ENCODE measurements at places on chromosomes 12 and 14.

DNA sequence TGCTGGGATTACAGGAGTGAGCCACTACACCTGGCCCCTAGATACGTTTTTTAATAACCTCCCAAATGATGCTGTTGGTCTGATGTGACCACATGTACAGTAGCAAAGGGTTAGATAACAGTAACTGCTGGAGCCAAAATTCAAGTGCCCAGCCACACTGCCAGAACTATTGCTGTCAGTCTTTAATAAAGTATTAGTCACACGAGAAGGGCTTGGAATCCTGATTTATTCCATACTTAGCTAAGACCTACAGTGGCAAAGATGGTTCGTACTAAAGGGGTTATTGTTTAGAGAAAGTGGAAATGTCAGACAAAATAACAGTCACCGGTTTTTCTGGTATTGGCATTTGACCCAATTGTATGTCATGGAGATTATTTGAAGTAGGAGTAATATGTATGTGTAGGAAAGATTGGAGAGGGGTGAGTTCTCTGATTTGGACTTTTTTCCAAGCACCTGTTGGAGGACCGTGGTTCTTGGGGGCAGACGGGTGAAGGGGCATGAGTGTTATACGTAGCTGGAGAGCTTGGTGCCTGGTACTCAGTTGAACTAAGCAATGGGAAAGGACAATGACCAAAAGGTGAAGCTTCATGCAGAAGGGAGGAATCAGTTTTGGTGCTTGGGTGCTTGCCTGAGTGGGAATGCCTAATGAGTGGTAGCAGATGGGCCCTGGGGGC is 9.7 kb downstream of the TUBA1C start:
- no peak for DNase-seq
- H3K4me3 ChIP-seq = no peak overlapping the region
- peaks cover 41% of the 10 kb centered on the region for H3K36me3 ChIP-seq
- no peaks in the 10 kb centered on the region for H3K4me1 ChIP-seq

DNA sequence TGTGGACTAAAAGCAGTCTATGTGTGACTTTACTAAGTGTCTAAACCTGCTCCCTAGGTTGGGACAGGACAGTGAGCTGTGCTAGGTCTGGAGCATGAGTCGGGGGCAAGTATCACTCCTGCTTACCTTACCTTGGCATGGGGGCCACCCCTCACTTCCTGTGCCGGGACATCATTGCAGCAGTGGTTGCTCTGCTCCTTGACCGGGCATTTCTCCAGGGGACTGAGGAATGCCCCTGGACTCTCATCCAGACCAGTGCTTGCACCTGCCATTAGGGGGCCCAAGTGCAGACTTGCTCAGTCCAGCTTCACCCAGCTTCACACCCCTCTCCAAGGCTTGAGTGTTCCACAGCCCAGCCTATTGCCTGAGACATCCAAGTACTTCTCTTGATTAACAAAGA is 84.7 kb upstream of the NELL2 start:
- no peaks in the 10 kb centered on the region for H3K4me1 ChIP-seq
- no peaks in the 10 kb centered on the region for H3K27me3 ChIP-seq
- H3K36me3 ChIP-seq = no peaks in the 10 kb centered on the region
- H3K27ac ChIP-seq = no peak overlapping the region
- H3K4me3 ChIP-seq = no peak overlapping the region
- DNase-seq = no peak

- H3K27me3 ChIP-seq = no peaks in the 10 kb centered on the region
- no peak for DNase-seq
- H3K4me3 ChIP-seq = no peak overlapping the region
- peaks cover 31% of the 10 kb centered on the region for H3K4me1 ChIP-seq
These were observed 34.1 kb downstream of the CHST11 start for GRCh38 chr12:104490850-104491249.

DNA sequence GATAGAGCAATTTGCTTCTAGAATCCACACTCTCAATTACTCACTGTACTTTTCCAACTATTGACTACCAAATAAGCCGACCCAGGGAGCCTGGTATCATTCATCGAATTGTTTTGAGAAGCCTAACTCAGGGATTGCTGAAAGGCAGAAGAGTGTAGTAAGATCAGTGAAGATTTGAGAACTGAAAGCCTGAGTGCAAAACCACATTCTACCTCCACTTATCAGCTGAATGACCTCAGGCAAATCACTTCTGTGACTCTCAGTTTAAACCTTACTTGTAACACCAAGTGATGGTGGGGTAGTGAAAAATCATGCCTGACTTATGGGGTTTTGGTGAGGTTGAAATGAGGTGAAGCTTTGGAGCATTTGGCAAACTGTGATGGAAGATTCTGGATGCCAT is 126.1 kb upstream of the MAX start:
- no peak overlapping the region for H3K4me3 ChIP-seq
- no peaks in the 10 kb centered on the region for H3K36me3 ChIP-seq
- H3K4me1 ChIP-seq = peaks cover 56% of the 10 kb centered on the region
- no peak for DNase-seq

DNA sequence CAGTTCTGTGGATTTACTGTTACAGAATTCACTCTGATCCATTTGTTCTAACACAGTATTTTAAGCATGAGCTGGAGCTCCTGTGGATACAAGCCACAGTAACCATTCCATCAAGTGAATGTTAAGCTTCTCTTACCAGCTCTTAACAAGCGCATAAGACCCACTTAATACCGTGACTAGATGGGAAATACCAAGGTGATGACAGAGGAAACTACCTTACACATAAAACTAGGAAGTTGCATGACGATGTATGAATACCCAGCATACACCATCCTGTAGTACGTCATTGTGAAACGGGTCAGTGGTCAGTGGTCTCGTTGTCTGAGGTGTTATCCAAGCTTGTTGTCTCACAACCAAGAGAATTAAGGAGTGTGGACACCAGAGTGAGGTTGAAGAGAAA is 2.0 kb upstream of the GALC start:
- no peaks in the 10 kb centered on the region for H3K36me3 ChIP-seq
- no peak for DNase-seq
- peak overlapping the region; percentile 58 for H3K27ac ChIP-seq
- no peaks in the 10 kb centered on the region for H3K27me3 ChIP-seq

GRCh38 chr14:77421201-77421600 is 2.1 kb downstream of the NOXRED1 start:
- H3K4me3 ChIP-seq = no peak overlapping the region
- H3K27ac ChIP-seq = no peak overlapping the region
- H3K4me1 ChIP-seq = no peaks in the 10 kb centered on the region
- DNase-seq = no peak

DNA sequence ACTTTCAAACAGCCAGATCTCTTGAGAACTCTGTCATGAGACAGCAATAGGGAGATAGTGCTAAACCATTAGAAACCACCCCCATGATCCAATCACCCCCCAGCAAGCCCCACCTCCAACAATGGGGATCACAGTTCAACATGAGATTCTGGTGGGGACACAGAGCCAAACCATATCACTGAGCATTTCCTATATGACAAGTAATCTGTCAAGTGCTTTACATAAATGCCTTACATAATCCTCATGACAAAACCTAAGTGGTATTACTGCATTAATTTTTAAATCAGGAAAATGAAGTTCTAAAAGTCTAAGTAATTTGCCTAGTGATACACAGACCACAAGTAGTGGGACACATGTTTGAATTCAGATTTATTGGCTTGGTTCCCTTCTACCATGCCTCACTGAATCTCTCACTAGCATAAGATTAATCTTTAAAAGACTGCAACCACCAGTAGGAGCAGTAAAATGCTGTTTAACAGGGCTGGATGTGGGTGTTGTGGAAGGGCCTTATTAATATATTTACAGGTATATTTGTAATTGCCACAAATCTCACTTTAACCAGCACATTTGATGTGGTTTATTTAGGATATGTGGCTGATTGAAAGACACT is 323.1 kb upstream of the FBXO33 start:
- H3K36me3 ChIP-seq = no peaks in the 10 kb centered on the region
- no peaks in the 10 kb centered on the region for H3K27me3 ChIP-seq
- no peaks in the 10 kb centered on the region for H3K4me1 ChIP-seq
- H3K4me3 ChIP-seq = no peak overlapping the region

- H3K27ac ChIP-seq = no peak overlapping the region
- H3K36me3 ChIP-seq = peaks cover 22% of the 10 kb centered on the region
- H3K4me1 ChIP-seq = no peaks in the 10 kb centered on the region
- DNase-seq = no peak
- H3K4me3 ChIP-seq = no peak overlapping the region
- no peaks in the 10 kb centered on the region for H3K27me3 ChIP-seq
These were observed 53.9 kb downstream of the ZC3H14 start for GRCh38 chr14:88616697-88617096.

DNA sequence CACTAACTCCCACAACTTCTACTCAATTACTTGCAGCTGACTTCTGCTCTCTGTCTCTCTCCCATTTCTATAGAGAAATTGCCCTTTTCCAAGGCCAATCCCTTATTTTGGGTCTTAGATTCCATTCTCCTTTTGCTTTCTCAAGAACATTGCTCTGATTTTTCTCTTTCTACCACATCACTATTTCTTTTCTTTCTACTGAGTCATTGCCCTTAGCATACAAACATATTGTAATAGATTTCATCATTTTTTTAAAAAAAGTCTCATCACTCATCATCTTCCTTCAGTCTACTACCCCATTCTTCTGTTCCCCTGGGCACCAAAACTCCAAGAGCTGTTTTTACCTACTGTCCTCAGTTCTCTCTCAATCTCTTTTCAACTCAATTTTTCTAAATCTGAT is 4.4 kb upstream of the KCNA1 start:
- H3K36me3 ChIP-seq = no peaks in the 10 kb centered on the region
- no peak for DNase-seq
- H3K4me3 ChIP-seq = no peak overlapping the region
- peaks cover 11% of the 10 kb centered on the region for H3K4me1 ChIP-seq
- H3K27me3 ChIP-seq = peaks cover 3% of the 10 kb centered on the region
- no peak overlapping the region for H3K27ac ChIP-seq

- peaks cover 26% of the 10 kb centered on the region for H3K4me1 ChIP-seq
- H3K4me3 ChIP-seq = no peak overlapping the region
- H3K27ac ChIP-seq = peak overlapping the region; percentile 15
- peaks cover 80% of the 10 kb centered on the region for H3K36me3 ChIP-seq
- no peaks in the 10 kb centered on the region for H3K27me3 ChIP-seq
- DNase-seq = no peak
These were observed 28.5 kb downstream of the KLC1 start for GRCh38 chr14:103657471-103657870.

GRCh38 chr14:44163946-44164345 is 343.1 kb downstream of the FSCB start:
- no peaks in the 10 kb centered on the region for H3K36me3 ChIP-seq
- DNase-seq = no peak
- H3K27ac ChIP-seq = no peak overlapping the region
- H3K27me3 ChIP-seq = no peaks in the 10 kb centered on the region
- no peak overlapping the region for H3K4me3 ChIP-seq

DNA sequence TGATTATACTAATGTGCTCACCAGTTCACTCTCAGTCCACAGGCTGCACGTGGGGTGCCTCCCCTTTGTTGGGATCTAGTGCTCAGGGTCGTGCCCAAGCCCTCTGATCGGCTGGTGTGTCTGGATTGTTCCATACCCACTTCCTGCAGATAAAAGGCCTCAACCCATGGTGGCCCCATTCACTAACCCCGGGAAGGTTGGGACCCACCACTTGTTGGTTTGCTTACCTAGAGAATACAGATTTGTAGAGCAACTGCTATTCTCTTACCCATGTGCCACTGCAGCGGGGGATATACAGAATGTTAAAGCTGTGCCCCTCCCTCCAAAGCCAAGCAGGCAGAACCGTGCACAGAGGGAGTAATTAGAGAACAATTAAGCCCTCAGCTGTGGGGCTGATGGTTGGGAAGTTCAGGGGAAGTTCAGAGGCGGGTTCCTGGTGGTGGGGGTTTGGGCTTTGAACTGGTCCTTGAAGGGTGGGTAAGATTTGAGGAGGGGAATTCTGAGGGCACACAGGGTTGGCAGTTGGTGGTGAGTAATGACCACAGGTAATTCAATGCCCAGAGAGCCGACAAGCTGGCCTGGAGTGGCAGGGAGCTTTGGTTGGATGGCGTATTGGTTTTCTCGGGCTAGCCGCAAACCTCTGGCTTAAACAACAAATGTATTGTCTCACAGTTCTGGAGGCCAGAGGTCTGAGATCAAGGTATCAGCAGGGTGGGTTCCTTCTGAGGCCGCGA is 68.8 kb downstream of the ADCK1 start:
- no peaks in the 10 kb centered on the region for H3K36me3 ChIP-seq
- no peaks in the 10 kb centered on the region for H3K27me3 ChIP-seq
- no peaks in the 10 kb centered on the region for H3K4me1 ChIP-seq
- no peak overlapping the region for H3K4me3 ChIP-seq
- H3K27ac ChIP-seq = no peak overlapping the region
- DNase-seq = no peak
